ENCODE measurements at places on chromosomes 4 and X.

- no peak for DNase-seq
Observed at GRCh38 chr4:144340931-144341330, 200.4 kb upstream of the GYPA start.

DNA sequence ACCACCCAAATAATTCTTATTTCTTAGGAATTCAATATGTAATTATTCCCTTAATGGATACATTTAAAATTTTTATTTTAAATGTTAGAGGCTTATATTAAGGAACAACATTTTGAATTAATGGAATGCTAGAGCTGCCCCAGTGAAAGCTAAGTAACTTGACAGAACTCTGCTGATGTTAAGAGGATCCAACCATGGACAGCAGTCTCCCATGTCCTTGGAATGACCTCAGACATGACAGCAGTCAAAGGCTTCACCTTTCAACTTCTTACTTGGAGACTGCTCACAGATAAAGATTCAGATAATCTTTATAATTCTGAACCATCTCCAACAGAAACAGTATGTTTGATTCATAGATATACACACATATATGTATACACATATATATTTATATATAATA, 17.2 kb downstream of the PDLIM3 start:
- no peak for DNase-seq

GRCh38 chr4:57989430-57989829, 879.2 kb upstream of the IGFBP7 start:
- DNase-seq = no peak

- no peak for DNase-seq
Observed at GRCh38 chr4:48483777-48484493, 792 bp downstream of the SLC10A4 start.

DNA sequence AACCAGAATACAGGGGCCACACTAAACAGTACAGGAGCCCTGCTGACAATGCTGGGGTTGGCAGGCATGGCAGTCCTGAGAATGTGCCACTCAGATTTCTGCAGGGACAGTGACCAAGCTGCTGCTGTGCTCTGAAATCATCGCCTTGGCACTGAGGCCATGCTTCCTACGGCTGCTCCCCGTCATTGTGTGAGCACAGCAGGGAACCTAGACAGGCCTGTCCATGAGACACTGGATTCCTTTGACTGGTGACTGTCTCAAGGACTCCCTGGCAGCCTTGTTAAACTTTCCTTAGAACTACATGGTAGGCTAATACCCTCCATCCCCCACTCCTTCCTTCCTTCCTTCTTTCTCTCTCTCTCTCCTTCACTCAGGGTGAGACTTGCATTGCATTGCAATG, 111.4 kb downstream of the LUZP4 start:
- no peak for DNase-seq

DNA sequence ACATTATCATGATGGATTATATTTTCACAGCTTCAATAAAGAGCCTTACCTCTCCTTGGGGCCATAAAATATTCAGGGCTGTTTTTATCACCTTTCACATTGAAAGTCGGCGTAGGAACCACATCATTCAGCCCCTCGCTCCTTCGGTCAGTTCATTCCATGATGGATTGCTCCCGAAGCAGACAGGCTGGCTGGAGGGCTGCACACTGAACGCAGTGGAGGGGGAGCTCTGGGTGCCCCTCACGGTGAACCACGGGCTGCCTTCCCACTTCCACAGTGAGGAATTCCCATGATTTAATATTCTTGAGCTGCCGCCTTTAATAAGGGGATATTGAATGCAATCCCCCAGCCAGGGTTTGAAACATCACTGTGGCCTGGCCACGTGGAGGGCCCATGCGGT, 16.0 kb downstream of the PPP2R2C start:
- no peak for DNase-seq

- DNase-seq = peak; percentile 21
Observed at GRCh38 chrX:128816919-128817318, 706.4 kb downstream of the SMARCA1 start.

DNA sequence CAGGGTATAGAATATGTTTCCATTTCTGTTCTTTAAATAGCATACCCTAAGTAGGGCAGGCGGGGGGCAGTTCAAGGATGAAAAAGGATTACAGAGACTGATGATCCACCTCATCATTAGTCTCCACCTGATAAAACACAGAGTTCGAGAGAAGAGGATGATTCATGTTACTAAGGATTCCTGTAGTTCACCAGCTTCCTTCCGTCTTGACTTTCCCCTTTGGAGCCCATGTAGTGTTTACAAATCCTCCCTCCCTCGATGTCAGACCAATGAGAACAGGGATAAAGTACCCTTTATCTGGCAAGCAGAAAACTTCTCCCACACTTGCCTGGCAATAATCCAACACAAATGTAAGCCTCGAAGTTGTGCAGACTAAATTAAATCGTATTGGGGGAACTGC, 526.3 kb upstream of the FAM241A start:
- no peak for DNase-seq

- DNase-seq = no peak
Observed at GRCh38 chrX:116031331-116031730, 139.2 kb upstream of the AGTR2 start.

GRCh38 chr4:142414366-142414990, 431.6 kb downstream of the INPP4B start:
- DNase-seq = no peak

GRCh38 chr4:86594559-86595425, 677 bp downstream of the PTPN13 start:
- DNase-seq = no peak
